NCI-H187 treated with DMSO at 0.1 percent for 48 hours (cell line): ENCODE measurements at places on chromosomes 11 and 22.

- DNase-seq, result no peak
Observed at GRCh38 chr11:94558468-94558867, 8.7 kb upstream of the PIWIL4 start.

DNA sequence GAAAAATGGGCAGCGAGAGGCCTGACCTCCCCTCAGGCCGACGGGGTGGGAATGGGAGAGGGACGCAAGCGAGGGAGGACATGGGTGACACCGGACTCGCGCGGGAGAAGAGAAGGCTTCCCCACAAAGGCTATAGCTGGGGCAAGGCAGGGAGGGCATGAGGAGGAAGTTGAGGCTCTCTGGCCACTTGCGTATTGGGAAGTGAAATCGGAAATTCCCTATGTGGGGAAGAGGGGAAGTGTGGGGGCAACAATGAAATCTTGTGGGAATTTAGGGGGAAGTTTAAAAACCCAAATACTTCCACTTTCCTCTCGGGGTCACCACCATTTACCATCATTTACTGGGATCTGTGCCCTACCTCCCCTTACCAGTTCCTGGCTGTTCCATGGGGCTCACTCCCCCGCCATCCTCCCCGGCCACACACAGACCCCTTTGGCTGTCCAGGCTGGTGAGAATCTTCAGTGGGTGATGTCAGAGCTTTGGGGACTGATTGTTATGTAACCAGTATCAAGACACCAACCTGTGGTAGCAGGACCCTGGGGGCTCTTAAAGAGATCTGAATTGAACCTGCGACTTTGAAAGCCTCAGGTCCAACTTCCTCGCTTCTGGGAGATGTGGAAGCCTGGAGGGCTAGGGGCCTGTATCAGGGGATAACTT lies 951 bp upstream of the EHD1 start:
- DNase-seq, result no peak

GRCh38 chr11:4184163-4184916 lies 89.7 kb downstream of the RRM1 start:
- DNase-seq, result no peak

DNA sequence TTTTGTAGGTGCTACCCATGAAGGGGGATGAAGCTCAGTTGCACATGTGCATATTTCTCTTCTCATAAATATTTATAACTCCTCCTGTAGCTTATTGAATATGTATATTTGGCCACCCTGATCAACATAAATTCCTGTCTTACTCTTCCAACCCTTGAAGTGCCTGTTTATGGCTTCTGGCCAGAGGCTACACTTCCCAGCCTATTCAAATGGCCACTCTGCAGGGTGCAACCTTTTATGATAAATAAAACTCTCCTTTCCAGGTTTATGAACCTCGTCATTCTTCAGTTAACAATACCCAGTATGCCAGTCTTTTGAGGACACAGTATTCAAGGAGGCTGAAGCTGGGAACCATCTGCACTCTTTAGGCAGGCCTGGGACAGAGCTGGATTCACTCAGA lies 2.6 kb upstream of the RTL6 start:
- DNase-seq, result no peak

GRCh38 chr11:128902515-128903066 lies 11.4 kb downstream of the KCNJ5 start:
- no peak for DNase-seq

DNA sequence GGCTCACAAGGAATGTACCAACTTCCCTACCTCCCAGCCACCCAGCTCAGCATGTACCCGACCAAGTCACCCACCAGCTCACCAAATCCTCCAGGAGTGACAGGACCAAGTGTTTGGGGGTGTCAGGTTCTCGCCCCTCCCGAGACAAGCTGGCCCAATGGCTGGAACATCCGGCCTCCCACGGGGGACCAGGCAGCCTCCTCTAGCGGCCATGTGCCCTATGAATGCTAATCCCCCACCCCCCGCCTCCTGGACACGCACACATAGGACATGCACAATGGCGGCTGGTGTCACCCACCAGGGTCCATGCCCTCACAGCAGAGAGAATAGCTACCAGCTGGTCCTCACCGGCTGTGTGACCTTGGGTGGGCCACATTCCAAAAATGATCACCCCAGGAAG lies 151.0 kb downstream of the MN1 start:
- DNase-seq, result no peak

- DNase-seq, result no peak
Observed at GRCh38 chr22:50660306-50660705, 12.3 kb upstream of the SHANK3 start.

GRCh38 chr11:27868709-27869108 lies 168.5 kb upstream of the BDNF start:
- DNase-seq, result no peak

DNA sequence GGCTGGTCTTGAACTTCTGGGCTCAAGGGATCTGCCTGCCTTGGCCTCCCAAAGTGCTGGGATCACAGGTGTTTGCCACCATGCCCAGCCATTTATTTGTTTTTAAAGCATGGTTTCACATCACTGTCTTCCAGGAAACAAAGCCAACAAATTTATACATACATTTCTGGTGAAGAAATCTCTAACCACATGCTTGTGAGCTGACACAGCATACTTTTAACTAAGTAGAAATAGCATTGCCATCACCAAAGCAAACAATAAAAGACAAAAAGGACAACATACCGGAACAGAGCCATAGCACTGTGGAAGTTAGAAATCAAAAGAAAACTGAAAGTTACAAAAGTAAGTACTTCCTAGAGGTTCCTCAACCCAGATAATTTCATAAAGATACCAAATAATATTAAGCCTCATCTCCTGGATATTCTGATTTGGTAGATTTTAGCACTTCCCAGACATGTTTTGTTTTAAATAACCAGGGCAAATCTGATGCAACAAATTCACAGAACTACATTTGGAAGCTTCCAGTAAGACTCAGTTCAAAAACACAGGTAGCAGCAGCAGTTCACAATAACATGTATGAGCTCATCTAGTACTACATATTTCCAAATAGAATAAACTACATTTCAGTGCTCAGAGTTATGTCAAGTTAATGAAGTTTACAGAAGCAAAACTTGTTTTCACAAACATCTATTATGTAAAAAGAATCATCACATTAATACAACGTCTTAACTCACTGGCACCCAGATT lies 70.6 kb downstream of the RRAS2 start:
- no peak for DNase-seq

GRCh38 chr22:24205438-24206195 lies 24.3 kb downstream of the SUSD2 start:
- DNase-seq, result no peak

- DNase-seq, result no peak
Observed at GRCh38 chr11:86248609-86249008, 4.1 kb downstream of the EED start.

- peak; percentile 31 for DNase-seq
Observed at GRCh38 chr11:74371269-74372052, 26.8 kb downstream of the PGM2L1 start.

- DNase-seq, result no peak
Observed at GRCh38 chr11:113260096-113260425, 54.3 kb upstream of the TTC12 start.

DNA sequence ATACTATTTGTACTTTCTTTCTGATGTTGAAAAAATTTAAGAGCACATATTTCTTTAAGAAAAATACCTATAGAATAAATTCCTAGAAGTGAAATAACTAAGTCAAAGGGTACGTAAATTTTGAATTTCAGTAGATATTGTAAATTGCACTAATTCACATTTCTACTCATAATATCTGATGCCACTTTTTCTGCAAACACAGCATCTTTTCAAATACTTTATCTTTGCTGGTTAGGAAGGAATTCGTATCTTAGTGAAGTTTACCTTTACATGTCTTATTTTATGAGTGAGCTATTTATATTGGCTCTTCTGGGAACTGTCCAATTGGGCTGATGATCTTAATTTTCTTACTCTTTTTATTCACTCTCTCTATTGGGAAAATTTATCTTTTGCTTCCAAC lies 148.2 kb downstream of the DDX10 start:
- no peak for DNase-seq

GRCh38 chr22:20131597-20131858 lies at the start of gene ZDHHC8:
ZDHHC8 (plus strand) TSS chr22:20131804; CDS start chr22:20131948, 144 bp downstream.
- no peak for DNase-seq

GRCh38 chr11:123033895-123034294 lies 28.0 kb downstream of the HSPA8 start:
- no peak for DNase-seq

- no peak for DNase-seq
Observed at GRCh38 chr11:83862691-83863090, 576.5 kb upstream of the CCDC90B start.

GRCh38 chr11:117733316-117733715 lies 63.7 kb downstream of the DSCAML1 start:
- DNase-seq, result no peak

DNA sequence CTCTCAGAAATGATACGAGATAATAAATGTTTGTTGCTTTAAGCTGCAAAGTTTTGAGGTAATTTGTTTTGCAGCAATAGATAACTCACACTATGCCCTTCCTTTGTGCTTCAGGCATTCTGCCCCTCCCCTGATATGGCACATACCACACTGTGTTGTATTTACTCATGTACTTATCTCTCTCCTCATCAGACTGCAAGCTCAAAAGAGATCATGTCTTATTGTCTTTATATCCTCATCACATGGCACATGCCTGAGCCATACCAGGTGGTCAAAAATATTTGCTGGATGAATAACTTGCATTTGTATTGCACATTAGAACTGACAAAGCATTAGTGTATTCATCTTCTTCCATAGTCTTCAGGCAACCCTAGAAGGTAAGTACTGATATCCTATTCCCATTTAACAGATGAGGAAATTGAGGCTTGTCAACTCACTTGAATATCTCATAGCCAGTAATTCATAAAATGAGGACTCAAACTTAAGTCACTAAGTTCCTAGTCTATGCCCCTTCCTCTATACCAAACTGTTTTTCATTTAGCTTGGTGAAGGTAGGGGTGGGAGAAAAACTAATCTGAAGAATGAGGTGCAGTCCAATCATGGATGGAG lies 83.9 kb upstream of the EED start:
- DNase-seq, result no peak

DNA sequence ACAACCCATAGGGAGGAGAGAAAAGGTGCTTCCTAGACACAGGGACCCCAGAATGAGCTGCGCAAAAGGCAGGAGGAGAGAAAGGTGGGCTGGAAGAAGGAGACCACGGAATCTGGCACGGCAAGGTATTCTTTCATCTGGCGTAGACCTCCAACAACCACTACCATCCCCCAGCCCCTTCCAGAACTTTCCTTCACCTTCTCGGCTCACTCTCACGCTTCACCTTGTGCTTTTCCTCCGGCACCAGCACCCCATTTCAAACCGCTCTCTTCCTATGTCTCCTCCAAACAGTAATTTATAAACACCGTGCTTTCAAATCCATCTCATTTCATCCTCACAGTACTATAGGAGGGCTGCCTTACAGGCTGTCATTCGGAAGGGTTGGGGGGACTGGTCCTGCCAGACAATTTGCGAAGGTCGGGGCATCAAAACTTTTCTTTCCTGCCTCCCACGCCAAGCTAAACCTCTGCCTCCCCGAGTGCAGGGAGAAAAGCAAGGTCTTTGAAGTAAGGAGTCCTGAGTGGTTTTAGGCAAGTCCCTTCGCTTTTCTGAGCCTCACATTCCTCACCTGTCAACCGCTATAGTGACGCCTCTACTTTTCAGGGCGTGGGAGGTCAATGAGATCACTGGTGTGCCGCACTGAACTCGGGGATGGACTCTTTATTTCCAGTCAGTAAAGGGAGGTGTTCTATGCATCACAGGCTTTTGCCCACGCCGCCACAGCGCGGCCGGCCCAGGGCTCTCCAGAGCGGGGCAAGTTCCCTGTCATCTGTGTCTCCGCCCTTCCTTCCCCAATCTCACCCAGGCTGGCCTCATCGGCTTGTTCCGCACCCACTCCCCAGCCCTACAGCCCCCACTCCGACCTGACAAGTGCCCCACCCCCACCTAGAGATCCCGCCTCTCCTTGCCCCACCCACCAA lies 800 bp downstream of the KCTD21 start:
- no peak for DNase-seq

GRCh38 chr22:35498026-35498800 lies 42.4 kb upstream of the RASD2 start:
- no peak for DNase-seq

DNA sequence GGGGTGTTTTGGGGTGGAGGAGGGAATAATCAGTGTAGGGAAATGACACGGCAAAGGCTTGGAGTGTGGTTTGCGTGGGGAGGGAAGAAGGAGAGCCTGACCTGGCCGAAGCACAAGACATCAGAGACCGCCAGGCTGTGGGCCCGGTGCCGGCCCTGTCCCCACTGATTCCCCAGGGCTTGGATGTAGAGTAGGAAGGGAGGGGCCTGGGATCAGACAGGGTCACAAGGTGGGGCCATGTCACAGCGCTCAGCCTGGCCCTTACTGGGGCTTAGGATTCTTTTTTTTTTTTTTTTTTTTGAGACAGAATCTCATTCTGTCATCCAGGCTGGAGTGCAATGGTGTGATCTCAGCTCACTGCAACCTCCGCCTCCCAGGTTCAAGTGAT lies 9.8 kb downstream of the PICK1 start:
- DNase-seq, result no peak

DNA sequence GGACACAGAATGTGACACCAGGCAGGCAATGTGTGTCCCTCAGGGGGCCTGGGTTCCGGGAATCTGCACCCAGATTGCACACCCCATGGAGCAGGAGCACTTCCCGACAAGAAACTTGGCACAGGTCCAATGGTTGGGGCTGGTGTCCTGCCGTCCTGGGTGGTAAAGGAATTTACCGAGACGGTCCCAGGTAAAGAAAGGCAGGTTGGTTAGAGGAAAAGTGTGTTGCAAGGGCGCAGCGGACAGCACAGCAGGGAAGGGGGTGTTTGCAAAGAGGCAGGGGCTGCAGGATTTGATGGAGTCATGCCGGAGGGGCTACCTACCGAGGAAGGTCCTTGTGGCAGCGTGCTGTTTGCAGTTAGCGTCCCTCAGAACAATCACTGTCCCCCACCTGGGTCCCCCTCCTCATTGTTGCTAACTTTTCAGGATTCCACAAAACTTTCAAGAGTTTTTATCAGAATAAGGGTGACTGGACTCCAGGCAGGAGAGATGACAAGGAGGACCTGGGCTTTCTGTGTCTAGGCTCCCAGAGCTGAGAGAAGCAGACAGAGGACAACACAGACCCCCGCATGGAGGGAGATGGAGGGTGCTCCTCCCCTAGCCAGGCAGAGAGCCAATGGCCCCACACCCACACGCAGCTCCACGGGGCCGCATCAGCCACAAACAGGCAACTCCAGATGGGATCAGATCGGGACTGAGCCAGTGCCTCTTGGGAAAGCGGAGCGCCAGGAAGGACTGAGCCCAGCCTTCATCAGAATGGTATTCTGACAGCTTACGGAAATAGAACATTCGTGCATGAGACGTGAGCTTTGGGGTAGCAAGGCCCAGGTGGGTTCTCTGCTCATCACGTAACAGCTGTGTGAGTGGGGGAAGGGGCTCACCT lies 1423.9 kb downstream of the BRD1 start:
- no peak for DNase-seq

DNA sequence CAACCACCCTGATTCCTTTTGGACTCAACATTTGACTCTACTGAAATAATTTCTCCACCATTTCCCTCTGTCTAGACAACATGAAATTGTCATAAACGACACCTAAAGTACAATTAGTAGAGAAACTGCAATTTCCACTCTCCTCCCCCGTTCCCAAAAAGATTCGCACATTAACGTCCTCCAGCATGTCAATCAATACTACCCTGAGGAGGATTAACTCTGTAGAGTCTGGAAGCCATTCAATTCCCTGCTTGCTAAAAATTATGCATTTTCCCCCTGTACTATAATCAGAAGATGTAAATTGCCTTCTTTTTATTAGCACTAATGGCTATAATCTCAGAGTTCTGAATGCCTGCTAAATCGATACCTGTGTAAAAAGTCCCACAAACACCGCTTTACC lies 70.5 kb downstream of the AMBRA1 start:
- no peak for DNase-seq
